ENCODE measurements at places on chromosomes 5 and 9.

- DNase-seq = no peak
Measured at GRCh38 chr5:10536511-10536910, 27.4 kb upstream of the ANKRD33B start.

GRCh38 chr5:59608745-59609144 is 284.8 kb downstream of the PDE4D start:
- DNase-seq = no peak

- no peak for DNase-seq
Measured at GRCh38 chr5:32722957-32723356, 11.8 kb downstream of the NPR3 start.

DNA sequence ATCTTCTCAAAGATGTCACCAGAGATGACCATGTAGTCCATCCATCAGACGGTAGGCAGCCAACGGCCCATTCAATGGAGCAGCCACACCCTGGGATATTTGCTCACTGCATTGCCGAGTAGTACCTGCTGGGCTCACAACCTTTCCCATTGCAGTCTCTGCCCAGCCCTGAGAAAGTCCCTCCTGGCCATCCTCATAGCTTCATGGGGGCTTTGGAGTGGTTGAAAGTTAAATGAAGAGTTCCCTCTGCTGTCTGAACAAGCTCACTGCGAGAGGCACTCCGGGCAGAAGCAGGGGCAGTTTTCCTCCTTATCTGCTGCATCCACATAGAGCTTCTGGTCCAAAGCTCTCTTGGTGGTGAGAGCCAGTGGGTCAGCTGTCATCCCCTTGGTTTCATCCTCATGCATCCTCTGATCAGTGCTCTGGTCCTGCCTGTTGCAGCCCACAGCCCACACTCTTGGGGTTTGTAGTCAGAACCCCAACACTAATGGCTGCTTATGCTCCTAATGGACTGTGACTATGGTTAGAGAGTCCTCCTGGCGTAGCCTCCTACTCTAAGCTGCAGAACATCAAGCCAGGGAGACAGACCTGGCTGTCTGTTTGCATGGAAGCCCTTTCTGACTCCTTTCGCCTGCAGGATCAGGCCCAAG is 23.3 kb downstream of the TNFSF8 start:
- no peak for DNase-seq

DNA sequence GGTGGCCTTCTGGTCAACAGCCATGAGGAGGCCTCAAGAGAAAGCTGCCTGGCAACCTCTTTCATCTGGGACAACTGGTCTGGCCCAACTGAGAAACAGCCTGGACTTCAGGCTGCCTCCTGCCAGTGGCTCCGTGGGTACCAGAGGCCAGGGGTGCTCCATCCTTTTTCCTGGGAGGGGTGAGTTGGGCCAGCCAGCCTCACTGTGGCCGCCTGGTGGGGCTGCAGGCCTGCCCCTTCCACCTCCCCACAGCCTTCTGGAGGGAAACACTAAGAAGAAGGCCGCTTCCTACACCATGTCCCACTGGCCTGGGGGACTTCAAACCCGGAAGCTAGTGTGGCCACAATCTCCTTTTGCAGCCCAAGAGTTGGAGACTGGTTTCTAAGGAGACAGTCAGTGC is 13.8 kb upstream of the NKD2 start:
- no peak for DNase-seq

DNA sequence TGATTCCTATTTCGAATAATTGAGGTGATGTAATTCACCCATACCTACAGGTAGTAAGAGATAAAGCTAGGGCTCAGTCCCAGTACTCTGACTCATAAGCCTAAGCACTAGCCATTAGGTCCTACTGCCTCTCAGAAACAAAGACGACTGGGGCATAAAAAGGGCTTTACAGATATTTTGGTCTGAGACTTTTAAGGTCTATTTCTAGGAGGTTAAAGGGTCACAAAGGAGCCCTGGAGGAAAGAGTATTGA is 69.8 kb downstream of the SGCD start:
- no peak for DNase-seq

GRCh38 chr5:161600156-161600555 is 53.6 kb upstream of the GABRB2 start:
- DNase-seq = no peak

All from HS-27A (cell line).